Panc1 (cell line): ENCODE measurements at places on chromosomes 4 and X. TPM values are rescaled to one million over a fixed set of nuclear protein-coding genes. Genes with fewer than 3 reads are reported as not detected.

DNA sequence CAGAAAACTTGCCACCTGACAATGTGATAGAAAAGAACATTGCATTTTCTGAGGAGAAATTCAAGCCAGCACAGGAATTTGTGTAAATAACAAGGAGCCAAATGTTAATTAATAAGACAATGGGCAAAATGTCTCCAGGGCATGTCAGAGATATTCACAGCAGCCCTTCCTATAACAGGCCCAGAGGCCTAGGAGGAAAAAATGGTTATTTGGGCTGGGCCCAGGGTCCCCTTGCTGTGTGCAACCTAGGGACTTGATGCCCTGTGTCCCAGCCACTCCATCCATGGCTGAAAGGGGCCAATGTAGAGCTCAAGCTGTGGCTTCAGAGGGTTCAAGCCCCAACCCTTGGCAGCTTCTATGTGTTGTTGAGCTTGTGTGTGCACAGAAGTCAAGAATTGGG lies 55.5 kb upstream of the GABRG1 start:
- no peak for DNase-seq

DNA sequence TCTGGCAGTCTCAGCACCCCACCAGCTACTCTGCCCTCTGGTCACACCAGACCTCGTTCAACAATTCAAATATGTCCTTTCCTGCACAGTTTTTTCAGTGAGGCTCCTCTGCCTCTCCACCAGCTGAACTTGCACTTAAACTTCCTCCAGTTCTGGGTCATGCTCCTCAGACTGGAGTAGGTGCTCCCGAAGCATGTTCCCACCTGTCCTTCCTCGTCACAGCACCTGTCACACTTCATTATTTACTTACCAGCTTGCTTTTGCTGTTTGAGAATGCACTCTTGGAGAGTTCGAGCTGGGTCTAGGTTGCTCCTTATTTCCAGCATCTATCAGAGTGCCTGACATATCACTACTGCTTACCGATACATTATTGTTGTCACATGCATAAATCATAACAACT lies 144.8 kb upstream of the TTC29 start:
- no peak for DNase-seq

DNA sequence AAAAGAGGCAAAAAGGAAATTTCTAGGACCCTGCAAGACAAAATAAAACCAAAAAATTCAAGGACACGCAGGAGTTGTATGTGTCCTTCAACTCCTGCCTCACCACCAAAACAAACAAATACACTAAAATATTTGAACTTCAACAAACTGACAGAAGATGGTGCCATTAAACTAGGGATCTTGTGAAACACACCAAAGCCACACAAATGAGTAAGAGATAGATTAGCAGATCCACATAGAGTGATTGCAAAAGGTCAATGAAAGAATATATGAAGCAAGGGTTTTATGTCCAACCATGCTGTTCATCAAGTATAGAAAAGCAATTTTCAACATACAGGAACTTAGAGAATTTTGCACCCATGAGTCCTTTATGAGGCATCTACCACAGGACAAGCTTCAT lies 40.1 kb upstream of the SCML1 start:
- DNase-seq, result no peak

GRCh38 chr4:24519649-24520048 lies 64.7 kb downstream of the DHX15 start:
- no peak for DNase-seq

The SPATA4 gene
- not detected for total RNA-seq

The MAGEB10 gene
- total RNA-seq, result not detected
